Calu3 (cell line): ENCODE measurements at places on chromosomes 2 and 18. TPM values are rescaled to one million over a fixed set of nuclear protein-coding genes. Genes with fewer than 3 reads are reported as not detected.
A peak's percentile ranks its signal among the peaks of the same experiment; 100 is the strongest.

Gene TLK1
- total RNA-seq, result 63.4 and 64.7 TPM in 2 replicates

Gene HTR2B
- total RNA-seq, result not detected in 2 replicates

Gene CYS1
- 4.8 and 10.0 TPM in 2 replicates for total RNA-seq

Gene LYPD6
- 3.4 and 3.9 TPM in 2 replicates for total RNA-seq

Gene CLASP1
- total RNA-seq, result 54.3 and 59.7 TPM in 2 replicates

Gene CNRIP1
- not detected in 2 replicates for total RNA-seq

Gene KCNE4
- total RNA-seq, result not detected in 2 replicates

Gene ATIC
- total RNA-seq, result 206 and 219 TPM in 2 replicates

DNA sequence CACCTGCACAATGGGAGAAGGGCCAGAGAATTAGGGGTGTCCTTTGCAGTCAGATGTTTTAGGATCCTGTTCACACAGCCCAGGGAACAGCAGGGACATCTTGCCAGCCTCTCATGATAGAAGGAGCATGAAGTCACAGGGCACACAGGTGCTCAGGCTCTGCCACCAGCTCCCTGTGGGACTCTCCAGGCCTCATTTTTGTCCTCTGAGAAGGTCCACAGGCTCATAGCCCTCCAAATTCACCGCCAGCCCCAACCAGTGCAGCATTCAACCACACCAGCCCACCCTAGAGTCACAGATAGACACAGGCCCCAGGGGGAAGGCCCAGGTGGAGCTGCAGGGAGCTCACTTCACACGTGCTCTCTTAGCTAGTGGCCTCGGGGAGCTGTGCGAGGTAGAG, 391.7 kb downstream of the TNS1 start:
- DNase-seq, result no peak
- no peaks in the 10 kb centered on the region for H3K27me3 ChIP-seq
- H3K4me3 ChIP-seq, result peak overlapping the region; percentile 43
- peaks cover 15% of the 10 kb centered on the region for H3K4me1 ChIP-seq

GRCh38 chr2:239162141-239162821, 238.5 kb downstream of the HDAC4 start:
- H3K36me3 ChIP-seq, result peaks cover 22% of the 10 kb centered on the region
- no peaks in the 10 kb centered on the region for H3K27me3 ChIP-seq
- no peak overlapping the region for H3K4me3 ChIP-seq
- peaks cover 17% of the 10 kb centered on the region for H3K4me1 ChIP-seq
- H3K27ac ChIP-seq, result no peak overlapping the region

DNA sequence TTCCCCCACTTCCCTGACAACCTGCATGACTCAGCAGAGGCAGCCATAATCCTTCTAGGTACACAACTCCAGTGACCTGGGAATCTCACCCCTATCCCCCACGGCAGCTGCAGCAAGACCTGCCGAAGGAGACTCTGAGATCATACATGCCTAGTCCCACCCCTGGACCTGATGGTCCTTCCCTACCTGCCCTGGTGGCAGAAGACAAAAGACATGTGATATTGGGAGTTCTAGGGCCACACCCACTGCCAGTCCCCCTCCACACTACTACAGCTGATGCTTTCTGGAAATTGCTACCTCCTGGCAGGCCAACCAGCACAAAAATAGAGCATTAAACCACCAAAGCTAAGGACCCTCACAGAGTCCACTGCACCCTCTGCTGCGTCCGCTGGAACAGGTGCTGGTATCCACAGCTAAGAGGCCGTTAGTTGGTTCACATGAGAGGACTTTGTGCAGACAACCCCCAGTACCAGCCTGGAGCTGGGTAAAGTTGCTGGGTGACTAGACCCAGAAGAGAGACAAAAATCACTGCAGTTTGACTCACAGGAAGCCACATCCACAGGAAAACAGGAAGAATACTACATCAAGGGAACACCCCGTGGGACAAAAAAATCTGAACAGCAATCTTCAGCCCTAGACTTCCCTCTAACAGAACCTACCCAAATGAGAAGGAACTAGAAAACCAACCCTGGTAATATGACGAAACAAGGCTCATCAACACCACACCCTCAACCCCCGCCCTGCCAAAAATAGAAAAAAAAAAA, 12.5 kb downstream of the MARCO start:
- H3K27me3 ChIP-seq, result peaks cover 47% of the 10 kb centered on the region
- H3K36me3 ChIP-seq, result no peaks in the 10 kb centered on the region
- no peak overlapping the region for H3K27ac ChIP-seq
- H3K4me1 ChIP-seq, result no peaks in the 10 kb centered on the region
- no peak overlapping the region for H3K4me3 ChIP-seq
- DNase-seq, result no peak

- no peak for DNase-seq
- no peaks in the 10 kb centered on the region for H3K36me3 ChIP-seq
- H3K27ac ChIP-seq, result no peak overlapping the region
- no peaks in the 10 kb centered on the region for H3K4me1 ChIP-seq
Observed at GRCh38 chr18:40984856-40985255, 970.2 kb upstream of the PIK3C3 start.

- H3K36me3 ChIP-seq, result peaks cover 6% of the 10 kb centered on the region
- DNase-seq, result no peak
- H3K27ac ChIP-seq, result peak overlapping the region; percentile 94
- H3K4me3 ChIP-seq, result no peak overlapping the region
- H3K4me1 ChIP-seq, result peaks cover 81% of the 10 kb centered on the region
Observed at GRCh38 chr2:160220545-160221009, 20.5 kb upstream of the ITGB6 start.

GRCh38 chr2:217523286-217523685, 479.5 kb downstream of the TNS1 start:
- no peaks in the 10 kb centered on the region for H3K27me3 ChIP-seq
- H3K4me3 ChIP-seq, result no peak overlapping the region
- no peaks in the 10 kb centered on the region for H3K4me1 ChIP-seq
- DNase-seq, result no peak

DNA sequence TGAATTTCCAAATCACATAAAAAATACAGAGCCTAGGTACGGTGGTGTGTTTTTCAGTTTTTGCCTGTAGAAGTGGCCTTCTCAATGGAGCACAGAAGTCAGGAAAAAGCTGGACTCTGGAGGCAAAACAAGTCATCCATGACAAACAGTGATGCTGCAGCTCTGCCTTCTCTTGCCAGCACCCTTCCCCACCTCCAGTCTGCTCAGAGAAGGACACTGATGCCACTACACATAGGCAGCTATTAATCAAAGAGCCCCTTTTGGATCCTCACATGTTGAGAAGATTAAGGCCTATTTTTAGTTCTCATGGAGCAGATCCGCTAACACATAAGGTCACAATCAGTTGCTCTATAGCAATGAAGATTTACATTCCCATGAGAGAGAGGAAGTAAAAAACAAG, 181.6 kb upstream of the GALNT5 start:
- no peaks in the 10 kb centered on the region for H3K4me1 ChIP-seq
- no peak overlapping the region for H3K27ac ChIP-seq
- H3K36me3 ChIP-seq, result no peaks in the 10 kb centered on the region
- H3K4me3 ChIP-seq, result no peak overlapping the region

DNA sequence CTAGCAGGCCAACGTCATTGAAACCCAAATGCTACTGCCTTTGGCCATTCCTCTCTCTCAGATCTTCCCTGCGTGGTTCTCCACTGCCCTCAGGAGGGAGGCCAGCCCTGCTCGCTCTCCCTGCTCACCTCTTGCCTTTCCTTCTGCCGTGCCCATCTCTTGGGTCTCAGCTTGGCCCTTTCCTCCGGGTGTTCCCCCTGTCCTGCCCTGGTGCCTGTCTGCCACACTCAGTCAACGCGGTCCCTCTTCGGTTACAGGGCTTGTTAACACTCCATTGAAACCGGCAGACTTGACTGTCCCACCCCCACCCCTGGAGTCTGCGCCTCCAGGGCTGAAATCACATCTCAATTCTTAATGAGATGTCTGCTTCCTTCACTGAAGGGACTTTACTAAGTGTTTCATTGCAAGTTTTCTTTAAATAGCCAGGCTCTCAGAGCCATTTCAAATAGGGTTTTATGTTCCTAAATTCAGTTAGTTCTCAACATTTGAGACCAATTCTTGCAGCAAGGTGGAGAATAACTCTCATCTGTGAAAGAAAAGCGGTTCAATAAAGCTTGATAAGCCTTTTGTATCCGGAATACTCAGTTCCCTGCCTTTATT, 237.6 kb downstream of the DYSF start:
- no peaks in the 10 kb centered on the region for H3K4me1 ChIP-seq
- H3K4me3 ChIP-seq, result no peak overlapping the region
- no peaks in the 10 kb centered on the region for H3K36me3 ChIP-seq
- peaks cover 91% of the 10 kb centered on the region for H3K27me3 ChIP-seq

DNA sequence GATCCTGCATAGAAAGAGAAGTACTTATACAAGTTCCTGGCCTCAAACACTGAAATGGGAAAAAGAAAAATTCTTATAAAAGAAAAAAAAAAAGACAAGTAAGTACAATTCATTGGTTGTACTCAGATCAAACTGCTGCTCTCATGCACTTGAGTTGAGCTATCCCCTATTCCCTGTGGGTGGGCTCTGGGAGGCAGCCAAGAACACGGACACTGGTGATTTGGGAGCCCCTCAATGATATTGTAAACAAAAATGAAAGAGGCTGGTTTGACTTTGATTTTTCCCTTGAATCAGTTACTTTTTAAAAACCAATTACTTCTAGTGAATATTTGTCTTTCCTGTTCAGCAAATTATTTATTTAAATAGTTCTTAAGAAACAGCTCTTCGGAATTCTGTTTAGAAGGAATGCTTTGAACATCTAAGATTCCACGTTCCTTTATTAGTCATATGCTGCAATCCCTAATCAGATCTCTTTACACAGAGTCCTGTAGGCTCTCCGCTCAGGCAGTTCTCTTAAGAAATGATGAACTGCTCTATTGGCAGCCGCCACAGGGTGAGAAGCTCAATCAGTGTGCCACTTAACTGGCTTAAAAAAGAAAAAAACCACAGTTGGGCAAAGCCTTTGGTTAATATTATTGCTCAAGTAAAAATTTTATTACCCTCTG, 225.1 kb downstream of the TMEM182 start:
- no peak for DNase-seq
- no peaks in the 10 kb centered on the region for H3K4me1 ChIP-seq
- no peak overlapping the region for H3K27ac ChIP-seq
- H3K36me3 ChIP-seq, result no peaks in the 10 kb centered on the region

GRCh38 chr2:3595985-3596384, 1.1 kb downstream of the COLEC11 start:
- H3K4me1 ChIP-seq, result no peaks in the 10 kb centered on the region
- H3K27ac ChIP-seq, result no peak overlapping the region
- peaks cover 24% of the 10 kb centered on the region for H3K27me3 ChIP-seq
- no peak overlapping the region for H3K4me3 ChIP-seq
- no peak for DNase-seq
- H3K36me3 ChIP-seq, result no peaks in the 10 kb centered on the region

GRCh38 chr2:53755121-53755520, 12.5 kb upstream of the CHAC2 start:
- no peak overlapping the region for H3K4me3 ChIP-seq
- no peaks in the 10 kb centered on the region for H3K27me3 ChIP-seq
- no peak for DNase-seq
- no peaks in the 10 kb centered on the region for H3K4me1 ChIP-seq
- H3K27ac ChIP-seq, result no peak overlapping the region

DNA sequence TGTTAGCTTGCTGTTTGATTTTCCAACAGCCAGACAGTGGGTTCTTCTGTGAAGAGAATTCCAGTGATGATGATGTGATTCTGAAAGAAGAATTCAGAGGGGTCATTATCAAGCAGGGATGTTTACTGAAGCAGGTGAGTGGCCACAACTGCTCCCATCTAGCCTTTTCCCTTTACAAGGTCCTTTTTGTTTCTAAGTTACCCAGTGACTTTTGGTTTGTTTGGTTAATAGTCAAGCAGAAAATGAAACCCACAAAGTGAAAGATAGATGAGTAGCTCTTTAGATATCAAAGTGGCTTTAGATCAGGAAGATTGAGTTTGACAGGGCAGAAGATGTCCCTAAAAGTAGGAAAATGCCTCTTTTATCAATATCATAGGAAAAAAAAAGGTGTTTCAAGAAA, 23.3 kb downstream of the PLEK start:
- no peaks in the 10 kb centered on the region for H3K36me3 ChIP-seq
- no peaks in the 10 kb centered on the region for H3K4me1 ChIP-seq
- H3K4me3 ChIP-seq, result no peak overlapping the region
- H3K27ac ChIP-seq, result no peak overlapping the region
- DNase-seq, result no peak

DNA sequence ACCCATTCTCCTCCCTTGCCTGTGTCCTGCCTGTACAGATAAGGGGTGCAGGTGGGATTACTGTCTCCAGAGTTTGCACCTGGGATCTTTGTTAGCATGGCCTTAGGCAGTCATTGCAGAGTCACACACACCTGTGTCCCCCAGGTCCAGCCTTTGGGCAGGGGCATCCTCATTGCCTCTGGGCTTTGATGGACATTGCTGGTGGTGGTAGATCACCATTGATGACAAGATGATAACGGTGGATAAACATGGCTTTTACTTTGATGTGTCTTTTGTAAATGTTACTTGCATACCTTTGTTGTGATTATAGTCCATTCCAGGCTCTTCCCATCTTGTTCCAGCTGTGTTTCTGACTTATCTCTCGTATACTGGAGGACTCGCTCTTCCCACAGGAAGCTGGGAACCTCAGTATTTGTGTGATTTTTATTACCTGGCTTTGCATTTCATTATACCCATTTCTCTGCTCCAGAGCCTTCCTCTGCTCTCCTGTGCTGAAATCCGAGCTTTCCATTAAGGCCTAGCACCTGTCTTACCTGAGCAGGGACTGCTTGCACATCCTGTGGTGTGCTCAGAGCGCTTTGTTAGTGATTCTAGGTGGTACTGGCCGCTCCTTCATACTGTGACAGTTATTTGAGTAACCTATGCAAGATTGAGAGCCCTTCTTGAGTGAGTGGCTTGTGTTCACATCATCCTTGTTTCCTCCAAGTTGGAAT, 79.2 kb downstream of the PTPRM start:
- DNase-seq, result no peak
- H3K27ac ChIP-seq, result no peak overlapping the region
- H3K27me3 ChIP-seq, result no peaks in the 10 kb centered on the region
- H3K36me3 ChIP-seq, result no peaks in the 10 kb centered on the region
- H3K4me3 ChIP-seq, result no peak overlapping the region

- peaks cover 36% of the 10 kb centered on the region for H3K4me1 ChIP-seq
- no peaks in the 10 kb centered on the region for H3K36me3 ChIP-seq
- H3K4me3 ChIP-seq, result no peak overlapping the region
- no peak overlapping the region for H3K27ac ChIP-seq
Observed at GRCh38 chr2:133581010-133581760, 12.9 kb upstream of the NCKAP5 start.

DNA sequence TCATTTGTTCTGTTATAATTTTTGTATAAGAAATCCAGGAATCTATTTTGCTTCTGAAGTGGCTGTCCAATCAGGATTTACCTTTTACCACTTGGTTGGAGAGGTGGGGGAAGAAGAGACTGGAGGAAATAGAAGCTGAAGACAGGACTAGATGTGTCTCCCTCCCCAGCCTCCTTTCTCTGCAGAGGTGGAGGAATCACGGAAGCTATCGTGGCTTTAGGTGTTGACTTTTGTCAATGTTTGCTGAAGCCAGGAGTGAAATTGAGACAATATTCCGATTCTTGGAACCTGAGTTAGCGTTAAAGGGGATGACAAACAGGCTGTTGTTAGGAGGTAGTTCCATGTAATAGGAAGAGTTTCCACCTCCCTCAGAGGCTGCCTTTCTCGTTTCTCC, 43.5 kb downstream of the PDCL3 start:
- no peaks in the 10 kb centered on the region for H3K27me3 ChIP-seq
- H3K27ac ChIP-seq, result no peak overlapping the region
- DNase-seq, result no peak
- H3K36me3 ChIP-seq, result no peaks in the 10 kb centered on the region

GRCh38 chr2:111235192-111236015, 114.7 kb downstream of the BCL2L11 start:
- peaks cover 7% of the 10 kb centered on the region for H3K4me1 ChIP-seq
- no peak for DNase-seq
- peaks cover 30% of the 10 kb centered on the region for H3K36me3 ChIP-seq
- H3K27ac ChIP-seq, result peak overlapping the region; percentile 4
- H3K27me3 ChIP-seq, result no peaks in the 10 kb centered on the region
- H3K4me3 ChIP-seq, result no peak overlapping the region

GRCh38 chr2:151619337-151619989, 114.8 kb downstream of the NEB start:
- no peaks in the 10 kb centered on the region for H3K27me3 ChIP-seq
- H3K4me3 ChIP-seq, result no peak overlapping the region
- H3K27ac ChIP-seq, result no peak overlapping the region
- no peaks in the 10 kb centered on the region for H3K36me3 ChIP-seq
